Upper lobe of left lung (tissue), 6 donors: ENCODE measurements at places on chromosomes 5 and 9. TPM values are rescaled to one million over a fixed set of nuclear protein-coding genes. Genes with fewer than 3 reads are reported as not detected.

GRCh38 chr5:111999286-111999685 lies 242.3 kb upstream of the NREP start:
- no peaks in the 10 kb centered on the region for H3K36me3 ChIP-seq
- H3K27me3 ChIP-seq: no peaks in the 10 kb centered on the region
- H3K4me3 ChIP-seq: no peak overlapping the region
- no peak overlapping the region for H3K27ac ChIP-seq
- no peak for DNase-seq
- H3K4me1 ChIP-seq: no peaks in the 10 kb centered on the region

DNA sequence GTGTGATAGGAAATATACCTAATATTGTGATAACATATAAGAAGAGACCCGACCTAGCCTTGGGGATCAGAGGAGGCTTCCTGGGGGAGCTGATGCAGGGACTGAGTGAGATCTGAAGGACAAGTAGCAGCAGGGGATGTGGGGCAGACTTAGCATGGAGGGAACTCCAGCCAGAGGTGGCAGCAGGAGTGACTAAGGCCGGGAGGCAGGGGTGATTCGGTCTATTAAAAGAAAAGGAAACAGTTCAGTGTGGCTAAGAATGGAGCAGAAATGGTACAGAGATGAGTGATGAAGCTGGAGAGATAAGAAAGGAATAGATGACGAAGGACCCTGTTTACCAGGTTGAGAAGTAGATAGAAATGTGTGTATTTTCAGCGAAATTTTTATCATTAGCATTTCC lies 408.8 kb downstream of the ENC1 start:
- DNase-seq: no peak
- H3K36me3 ChIP-seq: no peaks in the 10 kb centered on the region
- no peaks in the 10 kb centered on the region for H3K4me1 ChIP-seq

GRCh38 chr5:74424162-74424868 lies 216.2 kb downstream of the ENC1 start:
- H3K4me3 ChIP-seq: no peak overlapping the region
- H3K36me3 ChIP-seq: no peaks in the 10 kb centered on the region
- peaks cover 10% of the 10 kb centered on the region for H3K4me1 ChIP-seq
- H3K27me3 ChIP-seq: no peaks in the 10 kb centered on the region
- no peak overlapping the region for H3K27ac ChIP-seq
- DNase-seq: peak; percentile 53

GRCh38 chr9:11894136-11894535 lies 799.0 kb upstream of the TYRP1 start:
- H3K4me1 ChIP-seq: no peaks in the 10 kb centered on the region
- no peaks in the 10 kb centered on the region for H3K27me3 ChIP-seq
- H3K36me3 ChIP-seq: no peaks in the 10 kb centered on the region
- H3K4me3 ChIP-seq: no peak overlapping the region
- no peak overlapping the region for H3K27ac ChIP-seq

DNA sequence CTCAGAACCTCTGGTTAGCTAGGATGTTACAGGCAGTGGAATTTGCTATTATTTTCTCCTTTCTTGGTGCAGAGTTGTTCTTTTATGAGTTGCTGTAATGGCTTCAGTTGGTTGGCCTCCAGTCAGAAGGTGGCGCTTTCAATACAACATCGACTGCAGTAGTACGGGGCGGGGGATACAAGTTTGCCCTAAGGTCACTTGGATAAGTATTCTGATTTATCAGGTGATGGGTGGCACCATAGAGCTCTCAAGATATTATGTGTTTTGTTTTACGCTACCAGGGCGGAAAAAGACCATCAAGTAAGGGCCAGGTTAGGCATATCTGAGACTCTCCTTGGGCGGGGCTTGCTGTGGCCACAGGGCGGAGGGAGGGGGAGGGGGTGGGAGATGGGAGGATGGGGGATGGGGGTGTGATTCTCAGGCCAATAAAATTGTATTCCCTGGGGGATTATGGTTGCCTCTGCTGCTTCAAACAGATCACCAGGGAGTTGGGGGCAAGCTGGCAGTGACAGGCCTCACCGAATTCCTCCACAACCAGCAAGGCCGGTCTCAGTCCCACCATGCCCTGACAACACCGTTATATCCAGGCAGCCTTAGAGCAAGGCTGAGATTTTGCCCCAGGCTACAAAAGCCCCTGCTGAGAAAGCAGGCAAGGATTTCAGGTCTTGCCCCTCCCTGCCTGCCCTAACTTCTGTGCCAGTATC lies 15.9 kb upstream of the RNF38 start:
- no peak overlapping the region for H3K4me3 ChIP-seq
- no peaks in the 10 kb centered on the region for H3K36me3 ChIP-seq
- H3K27me3 ChIP-seq: no peaks in the 10 kb centered on the region
- no peak for DNase-seq
- peaks cover 8% of the 10 kb centered on the region for H3K4me1 ChIP-seq
- H3K27ac ChIP-seq: no peak overlapping the region

- no peaks in the 10 kb centered on the region for H3K27me3 ChIP-seq
- no peaks in the 10 kb centered on the region for H3K4me1 ChIP-seq
- no peak overlapping the region for H3K4me3 ChIP-seq
Observed at GRCh38 chr9:75979362-75979761, 88.9 kb downstream of the PCSK5 start.

The SH3RF2 gene
- total RNA-seq: 19.3 TPM

The HACD4 gene
- 2.7 TPM for total RNA-seq

The ARL10 gene
- total RNA-seq: 7.8 TPM
